Activated CD4-positive, alpha-beta T cell treated with anti-CD3 and anti-CD28 coated beads, Interleukin-2, amount 50 U/mL, for 4 hours (primary cell): ENCODE measurements at places on chromosomes 2 and 18.

DNA sequence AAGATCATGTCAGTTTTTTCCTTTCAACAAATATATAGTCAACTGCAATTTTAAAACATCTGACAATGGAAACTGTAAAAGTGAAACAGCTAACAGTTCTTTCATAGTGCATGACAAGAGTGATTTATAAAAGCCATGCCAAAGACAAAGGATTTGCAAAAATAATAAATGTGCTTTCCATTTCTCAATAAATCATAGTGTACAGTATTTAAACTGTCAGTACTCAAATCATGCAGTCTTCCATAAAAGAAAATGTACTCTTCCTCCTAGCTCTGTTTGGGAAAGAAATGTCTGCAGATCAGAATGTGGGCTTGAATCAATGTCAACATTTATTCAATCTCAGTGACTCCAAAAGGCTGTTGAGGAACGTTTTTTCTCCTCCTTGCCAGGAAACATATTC is 131.7 kb upstream of the PDE1A start:
- DNase-seq: no peak

DNA sequence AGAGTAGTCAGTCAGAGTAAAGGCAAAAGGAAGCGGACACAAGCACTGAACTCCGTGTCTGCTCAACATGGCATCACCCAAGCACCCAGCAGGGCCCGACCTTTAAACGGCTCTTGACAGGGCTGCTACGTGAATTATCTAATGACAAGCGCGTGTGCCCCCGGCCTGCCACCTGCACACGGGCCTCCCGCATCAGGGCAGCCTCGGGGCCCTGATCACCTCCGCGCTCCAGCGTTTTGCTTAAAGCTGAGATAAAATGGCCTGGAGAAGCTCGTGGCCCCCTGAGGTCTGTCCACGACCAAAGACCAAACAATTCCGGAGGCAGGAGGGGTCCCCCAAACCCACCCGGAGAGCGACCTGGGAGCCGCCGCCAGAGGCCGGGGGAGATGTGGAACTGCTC is 376 bp downstream of the NDUFA10 start:
- peak; percentile 16 for DNase-seq

GRCh38 chr2:216698895-216699294 is 3.5 kb upstream of the IGFBP5 start:
- DNase-seq: no peak

DNA sequence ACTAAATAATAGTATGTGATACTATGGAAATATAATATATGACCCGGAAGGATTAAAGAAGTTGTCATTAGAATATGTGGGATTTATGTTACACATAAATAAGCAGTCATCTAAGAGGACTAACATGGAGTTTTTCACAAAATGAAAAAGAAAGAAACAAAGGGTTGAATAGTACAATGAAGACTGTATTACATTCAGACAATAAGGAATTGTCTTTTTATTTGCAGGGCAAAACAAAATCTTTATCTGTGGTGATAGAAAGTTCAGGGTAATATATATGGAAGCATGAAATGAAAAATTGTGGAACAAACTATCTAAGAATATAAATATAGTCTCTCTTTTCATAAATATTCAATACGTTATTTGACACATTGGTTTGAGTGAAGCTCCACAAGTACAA is 5.8 kb downstream of the ERMN start:
- no peak for DNase-seq

GRCh38 chr2:98296440-98296839 is 49.8 kb upstream of the CNGA3 start:
- DNase-seq: no peak

DNA sequence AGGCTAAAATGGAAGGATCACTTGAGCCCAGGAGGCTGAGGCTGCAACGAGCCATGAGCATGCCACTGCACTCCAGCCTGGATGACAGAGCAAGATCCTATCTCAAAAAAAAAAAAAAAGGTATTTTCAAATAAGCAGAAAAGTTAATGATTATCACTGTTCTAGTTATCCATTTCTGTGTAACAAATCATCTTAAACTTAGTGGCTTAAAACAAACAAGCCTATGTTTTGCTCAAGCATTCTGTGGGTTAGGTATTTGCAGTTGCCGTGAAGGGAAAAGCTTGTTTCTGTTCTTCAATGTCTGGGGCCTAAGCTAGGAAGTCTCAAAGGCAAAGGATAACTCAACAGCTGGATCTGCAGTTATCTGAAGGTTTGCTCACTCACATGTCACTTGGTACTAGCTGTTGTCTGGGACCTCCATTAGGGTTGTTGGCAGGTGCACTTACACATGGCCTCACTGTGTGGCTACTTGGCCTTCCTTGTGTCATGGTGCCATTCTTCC is 14.1 kb downstream of the MFF start:
- DNase-seq: no peak

DNA sequence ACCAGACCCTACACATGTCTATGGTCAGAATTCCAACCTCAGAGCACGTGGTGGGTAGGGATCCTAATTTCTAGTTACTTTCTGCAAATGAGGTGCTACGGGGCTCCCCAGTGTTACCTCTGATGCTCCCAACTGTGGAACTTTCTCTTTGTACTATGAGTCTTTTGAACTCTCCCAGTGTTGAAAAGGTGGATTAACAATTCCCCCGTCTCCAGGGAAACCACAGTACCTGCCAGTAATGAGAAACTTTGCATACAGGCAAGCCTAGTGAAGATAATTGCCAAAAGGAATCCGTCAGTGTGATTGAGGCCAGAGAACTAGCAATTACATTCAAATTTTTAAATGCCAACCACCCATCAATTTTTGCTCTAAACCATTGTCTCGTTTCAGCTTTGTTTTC is 129.0 kb upstream of the FOSL2 start:
- DNase-seq: no peak

DNA sequence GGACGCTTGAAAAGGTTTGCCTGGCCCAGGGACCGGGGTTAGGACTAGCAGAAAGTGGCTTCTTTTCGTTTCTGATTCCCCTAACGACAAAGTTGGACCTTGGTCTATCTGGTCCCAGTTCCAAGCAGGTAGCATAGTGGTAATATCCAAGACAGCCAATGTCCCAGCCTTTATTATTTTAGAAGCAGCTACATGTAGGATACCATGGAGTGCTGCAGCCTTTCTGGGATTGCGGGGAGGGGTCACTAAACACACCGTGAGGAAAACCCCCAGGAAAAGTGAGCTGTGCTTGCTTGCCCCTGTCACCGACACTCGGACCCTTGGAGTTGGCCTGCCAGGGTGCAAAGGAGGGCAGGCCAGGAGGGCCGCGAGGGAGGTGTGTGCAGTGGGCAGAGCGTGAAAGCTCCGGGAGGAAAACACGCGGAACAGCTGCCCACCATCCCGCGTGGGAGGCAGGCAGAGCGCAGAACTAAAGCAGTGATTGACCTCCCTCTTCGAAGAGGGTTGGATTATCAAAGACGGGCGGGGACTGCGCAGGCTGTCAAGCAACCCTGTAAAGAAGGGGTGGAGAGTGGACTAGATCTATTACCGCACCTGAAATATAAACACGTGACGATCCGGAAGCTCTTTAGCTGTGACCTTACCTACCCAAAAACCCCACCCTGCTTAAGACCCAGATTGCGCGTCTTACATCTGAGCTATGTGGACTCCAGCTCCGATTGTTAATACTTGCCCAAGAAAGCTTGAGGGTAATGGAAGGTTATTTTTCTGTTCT is 624 bp upstream of the MAP4K3 start:
- DNase-seq: peak; percentile 21

- no peak for DNase-seq
Observed at GRCh38 chr2:61951881-61952280, 46.4 kb downstream of the COMMD1 start.

GRCh38 chr2:18005411-18005810 is 126.9 kb downstream of the KCNS3 start:
- no peak for DNase-seq

DNA sequence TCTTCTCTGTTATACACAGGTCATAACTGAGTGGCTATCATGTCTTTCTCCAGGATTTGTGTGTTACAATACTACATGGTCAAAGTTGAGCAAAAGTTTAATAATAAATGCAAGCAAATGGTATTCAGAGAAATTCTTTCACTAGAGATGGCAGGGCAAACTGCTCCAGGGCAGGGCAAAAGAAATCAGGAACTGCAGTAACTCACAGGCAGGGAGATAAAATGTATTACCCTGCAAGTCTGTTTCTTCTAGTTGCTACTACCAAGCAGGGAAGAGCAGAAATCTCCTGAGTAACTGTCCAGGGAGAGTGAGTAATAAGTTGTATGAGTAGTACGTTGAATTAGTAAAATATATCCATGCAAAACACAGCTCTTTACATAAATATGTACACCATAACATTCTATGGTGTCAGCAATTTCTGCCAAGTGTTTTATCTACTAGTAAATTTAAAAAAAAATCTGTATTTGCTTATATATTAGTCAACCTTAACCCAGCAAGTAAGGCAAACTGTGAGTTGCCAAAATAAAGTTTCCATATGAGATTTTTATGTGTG is 404.1 kb downstream of the ZEB2 start:
- no peak for DNase-seq

GRCh38 chr2:44218771-44219170 is 50.1 kb downstream of the PPM1B start:
- no peak for DNase-seq

GRCh38 chr2:85921659-85922058 is 32.9 kb upstream of the ST3GAL5 start:
- no peak for DNase-seq

GRCh38 chr2:215363461-215364156 is 51.8 kb downstream of the ATIC start:
- no peak for DNase-seq

DNA sequence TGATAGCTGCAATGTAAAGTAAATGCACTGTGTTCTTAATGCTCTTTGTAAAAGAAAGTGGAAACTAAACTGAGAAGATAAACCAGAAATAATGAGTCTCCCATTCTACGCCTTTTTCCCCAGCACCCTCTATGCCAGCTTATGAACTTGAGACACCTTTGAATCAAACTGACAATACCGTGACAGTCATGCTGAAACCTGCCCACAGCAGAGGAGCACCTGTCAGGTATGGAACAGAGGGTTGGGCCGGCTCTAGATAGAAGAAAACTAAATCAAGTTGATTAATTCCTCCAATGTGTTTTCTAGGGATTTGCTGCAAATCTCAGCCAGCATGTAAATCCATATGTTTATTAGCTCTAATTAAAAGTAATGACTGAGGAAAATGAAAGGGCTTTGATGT is 520.6 kb upstream of the RAB12 start:
- no peak for DNase-seq

- DNase-seq: no peak
Observed at GRCh38 chr2:168245074-168245825, 2.1 kb downstream of the STK39 start.

DNA sequence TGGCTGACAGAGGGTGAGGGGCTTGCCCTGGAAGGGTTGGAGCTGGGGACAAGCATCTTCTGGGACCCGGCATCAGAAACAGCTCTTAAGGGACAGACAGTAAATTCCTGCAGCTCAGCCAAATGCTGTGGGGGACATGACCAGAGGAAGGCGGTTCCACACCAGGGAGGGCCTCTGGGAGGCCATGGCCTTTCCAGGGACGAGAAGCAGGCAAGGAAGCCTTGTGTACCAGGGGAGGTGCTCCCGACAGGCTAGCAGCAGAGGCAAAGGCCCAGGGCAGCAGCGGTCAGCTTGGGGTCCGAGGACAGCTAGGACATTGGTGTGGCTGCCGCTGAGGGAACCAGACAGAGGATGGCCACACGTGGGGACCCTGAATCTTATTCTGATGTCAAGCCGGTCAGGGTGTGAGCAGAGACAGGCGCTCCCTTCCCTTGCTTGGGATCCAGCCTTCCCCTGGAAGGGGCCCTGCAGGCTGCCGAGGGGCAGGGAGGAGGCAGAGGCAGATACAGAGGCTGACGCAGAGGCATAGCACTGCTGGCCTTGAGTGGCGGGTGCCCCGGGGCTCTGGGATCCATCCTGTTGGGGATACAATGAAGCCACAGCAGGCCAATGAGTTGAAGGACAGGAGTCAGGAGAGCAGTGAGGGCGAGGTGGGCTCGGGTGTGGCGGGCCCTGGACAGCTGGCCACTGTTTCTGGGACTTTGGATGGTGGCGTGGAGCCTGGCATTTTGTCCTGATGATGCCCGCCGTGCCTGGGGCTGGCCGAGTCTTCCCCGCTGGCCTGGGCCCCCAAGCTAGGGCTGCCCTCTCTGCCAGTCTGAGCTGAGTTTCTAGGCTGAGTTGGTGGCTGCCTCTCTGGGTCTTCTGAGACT is 64.1 kb upstream of the GPC1 start:
- no peak for DNase-seq

GRCh38 chr2:174202188-174202587 is 46.1 kb downstream of the OLA1 start:
- no peak for DNase-seq

DNA sequence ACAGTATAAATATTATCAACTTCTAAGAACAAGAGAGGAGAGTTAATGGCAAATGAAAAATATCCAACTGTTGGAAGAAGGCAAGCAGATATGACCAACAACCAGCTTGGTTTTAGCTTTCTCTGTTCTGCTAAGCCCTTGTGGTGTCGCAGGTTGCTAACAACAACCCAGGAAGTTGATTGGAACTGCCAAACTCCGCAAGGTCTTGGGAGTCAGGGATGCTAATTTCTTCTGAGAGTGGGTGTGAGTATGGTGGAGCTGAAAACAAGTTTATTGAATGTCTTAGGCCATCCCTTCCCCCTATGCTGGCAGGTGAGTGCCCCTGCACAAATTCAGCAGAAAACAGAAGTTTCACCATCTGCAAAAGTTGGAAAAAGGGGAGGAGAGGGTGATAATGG is 17.5 kb downstream of the BZW1 start:
- no peak for DNase-seq

DNA sequence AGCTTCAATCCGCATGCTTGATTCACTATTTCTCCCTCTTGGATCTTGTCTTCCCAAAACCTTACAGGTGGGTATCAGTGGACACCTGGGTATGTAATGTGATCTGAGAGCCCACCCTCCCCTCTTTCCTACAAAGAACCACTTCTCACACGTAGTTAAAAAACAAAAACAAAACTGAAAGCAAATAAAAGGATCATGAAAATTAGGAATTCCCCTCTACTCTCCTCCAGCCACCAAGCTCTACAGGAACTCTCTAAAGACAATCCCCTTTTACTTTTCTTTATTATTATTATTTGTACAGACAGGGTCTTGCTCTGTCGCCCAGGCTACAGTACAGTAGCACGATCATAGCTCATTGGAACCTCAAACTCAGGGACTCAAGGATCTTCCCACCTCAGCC is 40.8 kb upstream of the MYO1B start:
- DNase-seq: no peak

DNA sequence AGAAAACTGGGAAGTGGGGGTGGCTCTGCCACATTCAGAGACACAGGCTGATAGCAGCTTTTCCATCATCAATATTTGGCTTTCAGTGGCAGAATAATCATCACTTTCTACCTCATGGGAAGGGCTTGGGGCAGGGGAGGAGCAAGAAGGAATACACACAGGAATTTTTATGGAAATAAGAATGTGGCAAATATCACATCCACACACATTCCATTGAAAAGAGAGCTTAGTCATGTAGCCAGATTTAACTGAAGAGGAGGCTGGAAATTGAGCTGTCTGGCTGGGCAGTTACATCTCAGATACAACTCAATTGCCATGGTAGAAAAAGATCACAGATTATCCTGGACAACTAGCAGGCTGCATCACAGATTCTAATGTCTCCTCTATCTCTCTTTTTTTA is 1474.0 kb upstream of the ACVR2A start:
- DNase-seq: no peak
